ENCODE measurements at places on chromosomes 11 and 22. TPM values are rescaled to one million over a fixed set of nuclear protein-coding genes. Genes with fewer than 3 reads are reported as not detected.

GRAP2 gene
- 2.2 TPM for total RNA-seq

- H3K4me1 ChIP-seq = peaks cover 3% of the 10 kb centered on the region
- H3K27me3 ChIP-seq = no peaks in the 10 kb centered on the region
- no peaks in the 10 kb centered on the region for H3K36me3 ChIP-seq
- H3K4me3 ChIP-seq = no peak overlapping the region
- H3K27ac ChIP-seq = no peak overlapping the region
- no peak for DNase-seq
Observed at GRCh38 chr11:115418626-115419025, 85.6 kb downstream of the CADM1 start.

GRCh38 chr11:37560346-37560745, 962.3 kb upstream of the RAG2 start:
- H3K4me1 ChIP-seq = no peaks in the 10 kb centered on the region
- H3K4me3 ChIP-seq = no peak overlapping the region
- no peaks in the 10 kb centered on the region for H3K36me3 ChIP-seq
- no peaks in the 10 kb centered on the region for H3K27me3 ChIP-seq
- DNase-seq = no peak
- no peak overlapping the region for H3K27ac ChIP-seq

- no peaks in the 10 kb centered on the region for H3K36me3 ChIP-seq
- no peak for DNase-seq
- H3K27me3 ChIP-seq = no peaks in the 10 kb centered on the region
- H3K4me3 ChIP-seq = no peak overlapping the region
Observed at GRCh38 chr11:113670149-113670830, 35.8 kb downstream of the TMPRSS5 start.

GRCh38 chr11:115843111-115843510, 338.9 kb upstream of the CADM1 start:
- H3K27me3 ChIP-seq = no peaks in the 10 kb centered on the region
- no peak overlapping the region for H3K4me3 ChIP-seq
- DNase-seq = no peak
- no peak overlapping the region for H3K27ac ChIP-seq
- no peaks in the 10 kb centered on the region for H3K36me3 ChIP-seq

DNA sequence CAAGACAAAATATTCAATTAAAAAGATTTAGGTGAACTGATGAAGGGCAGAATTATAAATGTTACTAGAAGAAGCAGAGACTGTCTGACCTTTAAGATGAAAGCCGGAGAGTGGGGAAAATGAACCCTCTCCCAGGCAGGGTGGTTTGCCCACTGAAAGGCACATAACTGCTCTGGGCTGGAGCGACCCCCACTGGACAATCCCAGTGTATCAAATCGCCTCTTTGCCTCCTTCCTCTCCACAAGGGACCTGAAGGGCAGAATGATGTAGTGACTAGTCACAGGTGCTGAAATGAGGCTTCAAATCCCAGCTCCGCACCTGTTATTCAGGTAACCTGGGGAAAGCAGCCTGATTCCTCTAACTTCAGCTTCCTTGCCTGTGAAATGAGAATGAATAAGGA, 69.0 kb downstream of the EFCAB6 start:
- H3K4me3 ChIP-seq = no peak overlapping the region
- no peaks in the 10 kb centered on the region for H3K4me1 ChIP-seq
- H3K27ac ChIP-seq = no peak overlapping the region
- H3K36me3 ChIP-seq = no peaks in the 10 kb centered on the region

GRCh38 chr22:21666786-21667185, 974 bp downstream of the PPIL2 start:
- H3K27ac ChIP-seq = no peak overlapping the region
- peaks cover 3% of the 10 kb centered on the region for H3K4me1 ChIP-seq
- DNase-seq = no peak
- H3K27me3 ChIP-seq = no peaks in the 10 kb centered on the region
- H3K4me3 ChIP-seq = peak overlapping the region; percentile 85

DNA sequence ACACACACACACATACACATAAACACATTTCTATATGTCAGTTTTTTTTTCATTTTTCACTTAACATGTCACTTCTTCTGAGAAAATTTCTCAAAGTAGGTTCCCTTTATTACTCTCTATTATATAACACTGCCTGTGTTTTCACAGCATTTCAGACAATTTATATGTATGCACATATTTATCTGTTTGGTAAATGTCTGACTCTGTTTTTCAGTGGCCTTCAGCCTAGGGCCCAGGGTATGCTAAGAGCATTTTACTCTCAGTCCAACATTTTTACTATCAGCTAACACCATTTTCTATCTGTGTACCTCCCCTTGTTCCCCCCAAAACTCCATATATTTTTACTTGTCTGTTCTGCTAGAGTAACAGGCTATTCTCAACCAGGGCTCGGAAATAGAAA, 92.3 kb downstream of the ANO3 start:
- no peaks in the 10 kb centered on the region for H3K36me3 ChIP-seq
- H3K27me3 ChIP-seq = no peaks in the 10 kb centered on the region
- no peaks in the 10 kb centered on the region for H3K4me1 ChIP-seq
- no peak overlapping the region for H3K27ac ChIP-seq
- no peak for DNase-seq
- H3K4me3 ChIP-seq = no peak overlapping the region

DNA sequence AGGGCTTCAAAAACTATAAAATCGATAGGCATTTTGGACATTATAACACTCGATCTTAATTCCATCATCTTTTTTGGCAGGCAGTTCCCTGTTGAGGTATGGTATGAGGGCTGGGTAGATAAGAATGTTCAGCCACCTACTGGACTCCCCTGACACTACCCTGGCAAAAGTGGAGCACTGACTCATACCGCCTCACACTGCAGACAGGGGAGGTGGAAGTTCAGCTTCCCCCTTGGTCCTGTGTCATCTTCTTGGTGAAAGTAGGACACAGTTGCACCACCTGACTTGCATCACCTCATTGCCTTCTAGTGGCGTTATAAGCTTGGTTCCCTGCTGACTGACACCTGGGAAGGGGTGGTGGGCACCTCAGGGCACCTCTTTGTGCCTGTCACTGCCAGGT, 30.4 kb downstream of the PAAF1 start:
- no peak for DNase-seq
- no peak overlapping the region for H3K4me3 ChIP-seq
- H3K4me1 ChIP-seq = no peaks in the 10 kb centered on the region
- no peak overlapping the region for H3K27ac ChIP-seq
- no peaks in the 10 kb centered on the region for H3K36me3 ChIP-seq

P2RY6 gene
- total RNA-seq = 3.5 TPM

GRCh38 chr22:39435616-39436015, 21.2 kb upstream of the MGAT3 start:
- no peaks in the 10 kb centered on the region for H3K36me3 ChIP-seq
- H3K4me3 ChIP-seq = no peak overlapping the region
- no peak overlapping the region for H3K27ac ChIP-seq
- no peaks in the 10 kb centered on the region for H3K27me3 ChIP-seq

- no peaks in the 10 kb centered on the region for H3K27me3 ChIP-seq
- no peak overlapping the region for H3K27ac ChIP-seq
- DNase-seq = no peak
- no peak overlapping the region for H3K4me3 ChIP-seq
Observed at GRCh38 chr11:77813256-77813655, 7.3 kb downstream of the RSF1 start.

DNA sequence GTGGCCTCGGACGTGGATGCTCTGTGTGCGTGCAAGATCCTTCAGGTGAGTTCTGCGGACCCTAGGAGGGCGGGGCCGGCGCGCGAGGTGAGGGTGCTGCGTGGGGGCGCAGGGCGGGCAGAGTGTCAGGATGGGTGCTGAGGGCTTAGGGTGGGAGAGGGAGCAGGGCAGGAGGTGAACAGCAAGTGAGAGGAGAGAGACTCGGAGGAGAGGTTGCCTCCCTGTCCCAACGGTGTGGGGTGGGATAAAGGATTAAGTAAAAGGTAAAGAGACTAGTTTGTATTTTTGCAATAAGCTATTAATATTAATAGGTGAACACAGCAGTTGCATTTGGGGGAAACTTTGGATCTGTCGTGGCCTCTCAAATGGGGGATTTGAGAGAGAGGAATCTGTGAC, 451 bp downstream of the CDC45 start:
- no peaks in the 10 kb centered on the region for H3K36me3 ChIP-seq
- H3K27ac ChIP-seq = no peak overlapping the region

All from prostate gland (tissue), 2 donors.